Right lobe of liver (tissue), 6 donors: ENCODE measurements at places on chromosomes 7 and 10.

- DNase-seq = no peak
Observed at GRCh38 chr7:21719846-21720245, 177.0 kb downstream of the DNAH11 start.

- no peak for DNase-seq
Observed at GRCh38 chr10:116099023-116099420, 174.0 kb downstream of the GFRA1 start.

DNA sequence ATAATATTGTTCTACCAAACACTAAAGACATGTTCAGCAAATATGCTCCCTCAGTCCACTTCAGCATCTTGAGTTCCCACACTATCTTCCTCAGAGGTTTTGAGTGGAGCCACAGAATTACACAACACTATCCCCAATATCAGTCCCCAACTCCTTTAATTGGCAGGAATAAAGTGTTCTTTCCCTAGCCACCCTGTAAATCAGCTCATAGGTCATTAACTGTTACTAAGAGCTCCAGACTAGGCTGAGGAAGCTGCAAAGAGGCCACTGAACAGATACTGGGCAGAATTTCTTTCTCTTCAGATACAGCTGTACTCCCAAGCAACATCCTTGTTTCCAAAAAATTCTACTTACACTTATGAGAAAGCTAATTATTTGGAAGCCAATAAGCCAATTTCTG is 11.6 kb upstream of the KAT6B start:
- DNase-seq = no peak

- DNase-seq = no peak
Observed at GRCh38 chr7:106871793-106872571, 6.9 kb downstream of the PIK3CG start.

- DNase-seq = no peak
Observed at GRCh38 chr7:74412056-74412455, 41.6 kb upstream of the GTF2IRD1 start.

DNA sequence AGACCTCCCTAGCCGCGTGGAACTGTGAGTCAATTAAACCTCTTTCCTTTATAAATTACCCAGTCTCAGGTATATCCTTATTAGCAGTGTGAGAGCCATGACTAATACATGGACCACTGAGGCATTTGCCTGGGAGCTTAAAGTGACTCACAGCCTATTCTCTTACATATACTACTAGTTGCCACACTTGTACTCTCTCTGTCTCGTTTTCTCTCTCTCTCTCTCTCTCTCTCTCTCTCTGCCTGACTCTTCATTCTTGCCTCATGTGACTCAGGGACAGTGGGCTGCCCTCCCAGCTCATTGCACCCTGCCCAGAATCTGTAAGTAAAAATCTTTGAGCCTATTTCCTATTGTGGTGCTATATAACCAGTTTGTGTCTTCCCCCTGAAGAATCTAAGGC is 238.5 kb upstream of the MAGI2 start:
- DNase-seq = no peak

- no peak for DNase-seq
Observed at GRCh38 chr10:105973360-105973759, 1191.1 kb downstream of the SORCS1 start.

- DNase-seq = no peak
Observed at GRCh38 chr10:73857446-73857845, 16.9 kb downstream of the CAMK2G start.

- DNase-seq = no peak
Observed at GRCh38 chr7:141268614-141269013, 194.8 kb downstream of the TMEM178B start.
